T-cell (primary cell): ENCODE measurements at places on chromosomes 3 and 15.

DNA sequence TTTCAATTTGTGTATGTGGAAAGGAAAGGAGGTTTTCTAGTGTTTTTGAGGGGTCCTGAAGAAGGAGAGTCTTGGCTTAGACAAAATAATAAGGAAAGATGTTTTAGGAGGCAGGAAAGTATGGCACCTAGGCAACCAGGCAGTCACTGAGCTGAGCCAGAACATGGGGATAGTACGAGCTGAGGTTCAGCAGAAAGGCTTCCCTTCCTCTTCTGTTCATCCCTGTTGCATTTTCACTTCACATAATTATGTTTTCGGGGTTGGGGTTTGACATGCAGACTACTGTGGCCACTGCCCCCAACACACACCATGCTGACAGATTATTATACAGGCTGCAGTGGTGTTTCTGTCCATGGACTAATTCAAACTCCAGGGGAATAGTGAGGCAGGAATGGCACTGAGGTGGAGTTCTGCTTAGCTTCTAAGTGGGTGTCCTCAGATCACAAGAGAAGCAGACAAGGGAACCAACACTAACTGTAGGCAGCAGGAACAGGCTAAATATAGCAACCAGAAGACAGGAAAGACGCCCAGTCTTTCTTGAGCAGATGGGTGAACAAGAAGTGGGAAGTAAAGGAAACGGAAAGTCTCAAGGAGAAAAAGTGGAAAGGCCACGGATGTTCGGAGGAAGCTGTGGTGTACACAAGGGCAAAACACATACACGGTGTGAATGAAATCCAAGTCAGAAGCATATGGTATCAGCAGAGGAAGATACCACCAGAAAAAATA lies 305.8 kb downstream of the PLCL2 start:
- no peak for DNase-seq

DNA sequence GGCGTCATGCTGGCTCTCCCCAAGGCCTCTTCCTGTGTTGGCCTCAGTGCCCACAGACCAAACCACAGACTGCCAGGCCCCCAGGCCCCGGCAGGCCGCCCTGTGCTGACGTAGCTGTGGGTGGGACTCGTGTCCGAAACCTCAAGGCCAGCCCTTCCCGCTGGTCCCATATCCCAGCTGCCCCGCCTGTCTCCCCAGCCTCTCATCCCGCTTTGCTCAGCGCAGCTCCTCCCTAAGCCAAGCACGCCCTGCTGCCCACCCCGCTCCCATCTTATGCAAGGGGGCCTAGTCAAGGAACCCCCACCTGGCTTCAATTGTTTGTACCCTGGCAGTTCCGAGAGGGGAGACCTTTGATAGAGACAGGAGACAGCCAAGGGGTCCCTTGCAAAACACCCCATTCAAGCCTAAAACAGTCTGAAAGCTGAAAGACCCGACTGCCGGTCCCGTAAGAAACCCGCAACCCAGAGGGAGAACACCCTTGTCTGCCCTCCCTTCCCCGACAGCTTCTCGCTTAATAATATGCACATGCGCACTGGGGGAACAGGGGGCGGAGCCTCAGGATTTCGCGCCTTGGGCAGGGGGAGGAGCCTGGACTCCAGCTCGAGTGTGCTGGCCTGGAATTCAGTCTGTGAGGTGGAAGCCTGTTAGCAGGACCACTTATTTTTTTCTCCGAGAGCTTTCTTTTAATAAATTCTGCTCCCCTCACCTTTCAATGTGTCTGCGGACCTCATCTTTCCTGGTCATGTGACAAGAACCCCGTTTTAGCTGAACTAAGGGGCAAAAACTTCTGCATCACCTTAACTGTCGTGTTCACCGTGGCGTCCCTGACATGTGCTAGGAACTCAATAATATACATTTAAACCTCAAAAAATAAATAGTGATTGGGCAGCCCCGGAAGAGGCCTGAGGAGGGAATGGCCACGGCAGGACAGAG lies 17.2 kb downstream of the TNFAIP8L3 start:
- peak; percentile 15 for DNase-seq

- no peak for DNase-seq
Measured at GRCh38 chr15:47727676-47728075, 10.4 kb downstream of the SEMA6D start.

GRCh38 chr15:63109498-63109897 lies 12.2 kb upstream of the LACTB start:
- DNase-seq, result no peak

DNA sequence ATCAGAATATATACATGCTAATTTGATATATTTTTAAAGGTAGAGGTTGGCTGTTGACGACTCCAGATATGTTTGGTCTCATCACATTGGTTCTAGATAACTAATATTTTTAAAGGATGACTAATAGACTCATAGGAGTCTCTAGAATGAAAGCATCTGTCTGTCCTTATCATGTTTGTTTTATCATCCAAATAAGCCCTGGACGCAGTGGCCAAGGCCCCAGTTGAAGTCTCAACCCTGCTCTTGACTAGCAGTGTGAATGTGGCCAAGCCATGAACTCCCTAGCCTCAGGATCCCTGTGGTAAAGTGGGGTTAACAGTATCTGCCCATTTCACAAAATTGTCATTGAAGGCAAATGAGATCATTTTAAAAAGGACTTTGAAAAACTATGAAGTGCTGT lies 53.6 kb downstream of the ABHD2 start:
- DNase-seq, result no peak

GRCh38 chr3:66220066-66220465 lies 735 bp upstream of the SLC25A26 start:
- DNase-seq, result no peak

GRCh38 chr3:69189487-69189886 lies 67.1 kb upstream of the LMOD3 start:
- DNase-seq, result no peak

GRCh38 chr3:13022348-13023234 lies 50.6 kb downstream of the IQSEC1 start:
- no peak for DNase-seq

DNA sequence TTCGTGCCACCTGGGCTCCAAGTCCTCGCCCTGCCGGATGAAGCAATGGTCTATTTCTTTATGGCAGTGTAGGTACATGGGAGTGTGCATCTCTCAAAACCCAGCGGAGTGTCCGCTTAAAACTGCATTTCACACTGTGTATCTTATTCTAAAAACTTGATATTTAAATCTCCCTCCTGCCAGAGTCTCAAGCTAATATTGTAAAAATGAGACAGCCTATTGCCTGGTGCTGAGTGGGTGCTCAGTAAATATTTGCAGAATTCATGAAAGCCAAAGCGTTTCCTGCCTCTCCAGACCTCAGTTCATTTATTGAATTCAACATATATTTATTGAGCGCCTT lies 330 bp upstream of the TBC1D2B start:
- DNase-seq, result no peak

- no peak for DNase-seq
Measured at GRCh38 chr15:22959321-22960101, 20.7 kb downstream of the CYFIP1 start.

DNA sequence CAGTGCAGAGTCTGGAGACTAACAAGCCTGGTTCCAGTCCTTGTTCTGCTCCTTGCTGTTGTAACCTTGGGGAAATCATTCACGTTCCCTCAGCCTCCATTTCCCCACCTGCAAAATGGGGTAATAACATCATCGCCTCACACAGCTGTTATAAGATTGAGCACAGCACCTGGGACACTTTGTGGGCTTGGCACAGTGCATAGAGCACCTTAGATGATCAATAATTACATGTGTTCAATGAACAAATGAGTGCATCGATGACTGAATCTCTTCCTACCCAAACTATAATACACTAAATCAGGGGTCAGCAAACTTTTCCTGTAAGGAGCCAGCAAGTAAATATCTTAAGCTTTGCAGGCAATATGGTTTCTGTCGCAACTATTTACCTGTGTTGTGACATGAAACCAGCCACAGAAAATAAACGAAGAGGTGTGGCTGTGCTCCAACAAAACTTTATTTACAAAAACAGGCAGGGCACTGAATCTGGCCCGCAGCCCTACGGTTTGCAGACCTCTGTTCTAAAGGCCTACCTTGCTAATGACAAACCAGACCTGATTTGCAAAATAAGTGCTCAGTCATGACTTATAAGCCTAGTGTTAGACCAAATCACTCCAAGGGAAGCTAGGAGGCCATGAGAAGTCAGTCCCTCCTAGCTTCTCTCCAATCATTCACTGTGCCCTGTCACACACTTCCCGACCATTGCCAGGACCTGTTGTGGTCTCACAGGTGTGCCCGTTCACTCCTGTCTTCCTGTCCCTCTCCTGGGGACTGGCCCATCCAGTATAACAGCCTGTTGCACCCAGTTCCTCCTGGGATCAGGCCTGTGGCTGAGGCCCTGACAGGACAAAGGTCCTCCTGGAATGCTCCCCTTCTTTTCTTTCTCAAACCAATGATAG lies 149.4 kb upstream of the WNT5A start:
- no peak for DNase-seq

DNA sequence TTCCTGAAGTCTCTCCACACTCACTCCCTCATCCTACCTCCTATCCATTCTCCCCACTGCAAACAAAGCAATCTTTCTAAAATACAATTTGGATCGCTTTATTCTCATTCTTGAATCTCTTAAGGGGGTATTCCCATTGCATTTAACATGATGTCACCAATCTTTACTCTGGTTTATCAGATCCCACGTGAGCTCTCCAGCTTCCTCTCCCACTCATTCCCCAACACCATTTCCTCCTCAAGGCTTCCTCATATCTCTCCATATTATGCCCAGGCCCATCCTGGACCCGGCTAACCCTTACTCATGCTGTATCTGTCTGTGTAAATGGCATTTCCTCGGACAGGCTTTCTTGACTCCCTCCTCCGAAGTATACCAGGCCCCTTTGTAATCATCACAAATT lies 165.0 kb downstream of the CD47 start:
- no peak for DNase-seq

- no peak for DNase-seq
Measured at GRCh38 chr3:82509951-82510603, 748.6 kb upstream of the GBE1 start.

DNA sequence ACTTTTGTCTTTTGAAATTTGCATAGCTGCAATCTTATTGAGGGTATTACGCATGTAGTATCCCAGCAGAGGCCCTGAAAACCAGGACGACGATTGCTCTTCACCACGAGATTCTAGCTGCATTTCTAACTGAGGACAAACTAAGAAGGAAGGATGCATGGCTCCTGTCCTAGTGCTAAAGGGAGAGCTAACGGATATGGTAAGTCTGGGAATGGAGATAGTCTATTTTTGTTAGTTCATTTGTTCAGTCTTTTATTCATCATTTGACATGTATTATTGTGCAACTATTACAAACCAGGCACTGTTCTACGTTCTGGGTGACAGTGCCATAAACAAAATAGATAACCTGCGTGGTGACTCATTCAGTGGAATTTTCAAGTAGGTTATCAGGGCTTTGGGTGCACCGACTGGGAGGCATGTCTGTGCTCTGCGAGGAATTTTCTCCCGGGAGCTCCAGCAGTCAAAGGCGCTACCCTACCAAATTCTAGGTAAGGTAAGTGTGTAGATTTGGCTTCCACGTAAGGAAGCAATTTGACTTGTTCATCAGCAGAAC lies 51.9 kb upstream of the ETV5 start:
- DNase-seq, result no peak

GRCh38 chr3:27639271-27639670 lies 82.9 kb downstream of the EOMES start:
- DNase-seq, result peak; percentile 13

DNA sequence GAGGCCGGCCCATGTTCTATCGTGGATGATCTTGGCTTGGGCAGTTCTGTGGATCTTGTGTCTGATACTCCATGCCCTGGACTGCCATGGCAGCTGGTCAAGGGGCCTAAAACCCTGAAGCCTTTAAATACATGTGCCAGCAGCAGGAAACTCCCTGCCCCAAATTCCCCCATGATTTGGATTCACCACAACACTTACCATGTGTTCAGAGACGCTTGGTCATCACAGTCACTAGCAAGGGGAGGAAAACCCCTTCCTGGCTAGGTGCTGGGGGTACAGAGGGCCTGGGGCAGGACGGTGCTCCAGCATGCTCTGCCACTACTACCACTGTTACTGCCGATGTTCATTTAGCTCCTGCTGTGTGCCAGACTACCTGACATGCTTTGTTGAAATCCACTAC lies 94.4 kb downstream of the DNAJB8 start:
- no peak for DNase-seq

DNA sequence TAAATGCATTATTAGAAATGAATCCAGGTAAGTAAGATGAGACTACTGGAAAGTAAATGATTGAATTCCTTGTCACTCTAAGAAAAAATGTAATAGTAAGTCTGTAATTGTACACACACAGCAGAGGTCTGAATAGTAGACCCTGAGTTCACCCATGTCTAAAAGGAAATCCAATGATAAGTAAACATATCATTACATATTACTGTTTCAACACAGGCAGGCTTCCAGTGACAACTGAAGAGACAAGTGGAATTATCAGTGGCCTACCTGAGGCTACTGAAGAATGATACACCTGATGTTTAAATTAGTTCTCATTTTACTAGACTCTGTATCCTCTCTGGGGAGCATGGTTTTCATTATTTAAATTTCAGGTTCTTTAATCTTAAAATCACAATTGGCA lies 6.2 kb upstream of the CCNL1 start:
- DNase-seq, result no peak

DNA sequence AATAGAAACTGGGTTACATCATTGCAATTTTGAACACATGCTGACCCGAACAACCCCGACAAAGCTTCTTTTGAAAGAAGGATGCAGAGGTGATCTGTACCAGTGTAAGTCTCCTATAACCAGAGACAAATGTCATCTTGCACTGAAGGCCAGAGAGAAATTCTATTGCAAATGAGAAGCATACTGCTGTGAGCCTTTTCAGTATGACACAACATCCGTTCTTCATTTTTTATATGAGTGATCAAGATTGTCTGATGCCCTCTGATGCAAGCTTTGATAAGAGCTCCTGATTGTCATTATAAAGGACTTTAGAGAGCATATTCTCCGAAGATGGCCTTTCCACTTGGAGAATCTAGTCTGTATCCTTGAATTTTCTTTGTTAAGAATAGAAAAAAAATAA lies 36.9 kb downstream of the PCOLCE2 start:
- no peak for DNase-seq

DNA sequence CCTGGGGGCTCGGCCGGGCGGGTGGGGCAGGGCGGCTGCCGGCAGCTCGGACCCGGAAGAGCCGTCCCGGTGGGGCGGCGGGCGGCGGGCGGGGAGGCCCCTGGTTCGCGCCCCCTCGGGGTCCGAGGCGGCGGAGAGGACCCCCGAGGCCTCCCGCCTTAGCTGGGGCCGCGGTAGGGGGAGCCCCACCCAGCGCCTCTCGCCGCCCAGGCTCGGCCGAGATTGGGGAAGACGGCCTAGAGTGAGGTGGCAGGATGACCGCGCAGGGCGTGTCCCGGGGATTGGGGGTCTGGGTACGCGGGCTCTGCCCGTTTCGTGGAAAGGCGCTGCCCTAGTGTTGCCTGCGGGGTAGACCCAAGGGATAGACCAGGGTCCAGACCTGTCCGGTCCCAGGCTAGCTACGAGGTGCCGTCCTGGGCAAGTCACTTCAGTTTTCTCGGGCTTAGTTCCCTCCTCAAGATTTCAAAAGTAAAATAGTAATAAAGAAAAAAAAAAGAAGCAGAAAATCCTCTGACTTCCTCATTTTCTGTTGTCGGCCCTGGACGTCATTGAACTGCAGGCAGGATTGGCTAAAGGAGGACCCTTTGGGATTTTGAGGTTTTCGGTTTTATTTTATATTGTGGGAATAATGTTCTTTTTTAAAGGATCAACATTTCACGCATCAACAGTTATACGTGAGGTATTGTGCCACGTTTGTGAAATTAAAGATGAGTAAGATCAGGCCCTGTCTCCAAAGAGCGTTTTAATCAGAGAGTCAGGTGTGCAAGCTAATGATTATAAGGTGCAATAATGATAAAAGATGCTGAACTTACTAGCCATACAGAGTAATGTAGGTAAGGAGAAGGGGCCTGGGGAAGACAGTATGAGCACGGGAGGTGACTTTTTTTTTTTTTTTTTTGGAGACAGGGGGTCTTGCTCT lies 679 bp downstream of the IQGAP1 start:
- DNase-seq, result peak; percentile 12

GRCh38 chr3:14431452-14431916 lies 29.1 kb downstream of the SLC6A6 start:
- DNase-seq, result no peak
